Right lung (tissue), 10 donors: ENCODE measurements at places on chromosomes 16 and 17.

DNA sequence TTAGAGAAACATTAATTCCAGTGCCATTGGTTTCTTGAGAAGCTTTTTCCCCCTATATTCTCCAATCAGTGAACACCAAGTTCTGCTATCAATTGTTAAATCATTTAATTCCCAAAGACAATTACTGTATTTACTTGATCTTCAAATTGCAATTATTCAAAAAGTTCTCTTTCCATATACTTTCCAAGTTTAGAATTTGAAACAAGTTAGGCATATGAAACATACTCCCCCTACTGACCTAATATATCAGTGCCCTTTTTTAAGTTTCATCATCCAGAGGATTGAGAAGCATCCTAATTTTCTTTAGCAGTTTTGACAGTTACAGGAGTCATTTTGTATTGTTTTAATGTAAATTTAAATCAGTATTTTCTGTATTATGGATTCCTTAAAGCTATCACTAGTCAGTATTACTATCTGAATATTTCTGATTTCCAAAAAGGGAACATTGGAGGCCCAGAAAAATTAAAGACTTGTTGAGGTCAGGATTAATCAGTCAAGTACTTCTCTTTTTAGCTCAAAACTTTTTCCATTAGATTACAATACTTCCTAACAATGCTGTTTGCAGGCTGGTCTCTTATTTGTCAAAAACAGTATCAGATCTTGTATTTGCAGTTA lies 16.3 kb downstream of the MEIOC start:
- DNase-seq = no peak

- DNase-seq = no peak
Observed at GRCh38 chr17:20988896-20989295, 53.9 kb downstream of the USP22 start.

DNA sequence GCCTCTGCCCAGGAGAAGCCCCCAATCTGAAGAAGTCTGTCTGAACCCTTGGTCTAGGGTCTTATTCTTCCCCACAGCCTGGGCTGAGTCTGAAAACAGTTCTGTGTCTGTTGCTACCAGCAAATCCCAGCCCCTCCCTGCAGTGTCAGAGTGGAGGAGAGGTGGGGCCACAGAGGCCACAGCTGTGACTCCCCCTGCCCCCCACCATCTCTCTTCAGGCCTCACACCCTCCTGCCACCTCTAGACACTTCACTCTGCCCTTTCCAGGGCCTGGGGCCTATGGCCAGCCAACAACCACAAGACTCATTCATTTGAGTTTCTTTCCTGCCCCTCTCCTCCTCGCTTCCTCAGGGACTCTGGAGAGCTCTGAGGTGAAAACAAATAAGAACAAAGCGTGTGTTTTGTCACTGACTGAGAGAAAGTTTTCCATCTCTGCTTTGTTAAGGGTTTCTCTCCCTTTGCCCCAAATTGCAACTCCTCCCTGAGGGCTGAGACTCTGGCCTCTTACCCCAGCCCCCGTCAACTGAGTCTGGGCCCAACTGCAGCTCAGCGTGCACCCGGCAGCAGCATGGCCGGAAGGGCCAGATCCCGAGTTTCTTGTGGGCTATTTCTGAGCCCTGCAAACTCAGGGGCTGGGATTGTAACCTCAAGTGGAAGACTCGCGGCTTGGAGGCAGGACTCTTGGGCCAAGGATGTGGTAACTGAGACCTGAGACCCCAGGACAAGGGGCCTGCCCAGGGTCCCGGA lies 13.2 kb downstream of the C17orf50 start:
- no peak for DNase-seq

DNA sequence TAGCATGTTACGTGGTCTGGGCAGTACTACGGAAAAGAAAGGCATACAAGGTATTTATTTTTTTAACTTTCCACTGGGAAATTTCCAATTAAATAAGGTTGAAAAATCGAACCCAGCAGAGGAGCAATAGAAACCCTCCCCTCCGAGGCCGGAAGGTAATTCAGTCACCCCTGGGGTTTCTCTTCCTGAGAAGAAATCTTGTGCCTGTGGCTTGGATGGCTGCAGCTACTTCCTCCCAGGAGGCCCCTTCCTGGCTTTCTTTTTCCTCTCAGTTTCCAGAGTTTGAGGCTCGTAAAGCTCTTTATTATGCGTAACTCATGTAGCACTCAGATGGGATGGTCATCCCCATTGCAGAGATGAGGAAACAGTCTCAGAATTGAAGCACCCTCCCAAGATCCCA lies 140.3 kb downstream of the ASIC2 start:
- DNase-seq = no peak

GRCh38 chr16:17831330-17831729 lies 360.6 kb upstream of the XYLT1 start:
- DNase-seq = no peak

DNA sequence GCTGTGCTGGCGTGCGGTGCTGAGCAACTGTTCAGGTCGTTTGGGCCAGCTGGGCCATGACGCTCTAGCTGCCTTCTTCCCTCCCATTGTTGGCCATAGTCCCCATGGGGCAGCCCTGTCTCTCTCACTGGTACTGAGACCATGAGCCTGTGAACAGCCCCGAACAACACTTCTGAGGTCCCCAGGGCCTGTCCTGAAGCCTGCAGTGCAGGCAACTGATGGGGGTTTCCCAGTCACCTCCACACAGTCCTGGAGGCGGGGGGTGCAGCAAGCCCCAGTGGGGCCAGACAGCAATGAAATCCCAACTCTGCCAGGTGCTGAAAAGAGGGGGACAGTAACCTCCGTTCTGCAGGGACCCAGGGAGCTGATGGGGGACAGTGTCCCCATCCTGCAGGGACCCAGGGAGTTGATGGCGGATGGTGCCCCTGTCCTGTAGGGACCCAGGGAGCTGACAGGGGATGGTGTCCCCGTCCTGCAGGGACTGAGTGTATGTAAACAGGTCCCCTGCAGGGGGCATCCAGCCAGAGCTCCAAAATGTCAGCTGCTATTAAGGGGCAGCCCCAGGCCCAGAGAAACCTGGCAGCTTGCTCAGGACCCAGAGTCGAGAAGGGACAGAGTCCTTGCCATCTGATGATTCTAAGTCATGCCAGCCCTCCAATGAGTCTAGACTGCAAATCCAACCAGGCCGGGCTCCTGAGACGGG lies 30.4 kb downstream of the ENGASE start:
- no peak for DNase-seq

DNA sequence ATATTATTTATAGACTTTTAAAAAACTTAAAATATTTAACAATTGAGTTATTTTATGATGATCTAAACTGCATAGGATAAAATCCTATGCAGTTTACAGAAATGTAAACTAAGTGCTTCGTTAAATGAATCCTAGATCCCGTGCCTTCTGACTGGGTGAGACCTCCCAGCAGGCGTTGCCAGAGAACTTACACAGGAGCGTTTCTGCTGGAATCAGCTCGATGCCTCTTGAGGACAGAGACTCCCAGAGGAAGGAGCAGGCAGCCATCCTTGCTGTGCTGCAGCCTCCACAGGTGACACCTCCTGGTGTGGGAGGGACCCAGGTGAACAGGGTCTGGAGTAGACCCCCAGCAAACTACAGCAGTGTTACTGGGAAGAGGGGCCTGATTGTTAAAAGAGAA lies 160.4 kb downstream of the WWOX start:
- DNase-seq = no peak

DNA sequence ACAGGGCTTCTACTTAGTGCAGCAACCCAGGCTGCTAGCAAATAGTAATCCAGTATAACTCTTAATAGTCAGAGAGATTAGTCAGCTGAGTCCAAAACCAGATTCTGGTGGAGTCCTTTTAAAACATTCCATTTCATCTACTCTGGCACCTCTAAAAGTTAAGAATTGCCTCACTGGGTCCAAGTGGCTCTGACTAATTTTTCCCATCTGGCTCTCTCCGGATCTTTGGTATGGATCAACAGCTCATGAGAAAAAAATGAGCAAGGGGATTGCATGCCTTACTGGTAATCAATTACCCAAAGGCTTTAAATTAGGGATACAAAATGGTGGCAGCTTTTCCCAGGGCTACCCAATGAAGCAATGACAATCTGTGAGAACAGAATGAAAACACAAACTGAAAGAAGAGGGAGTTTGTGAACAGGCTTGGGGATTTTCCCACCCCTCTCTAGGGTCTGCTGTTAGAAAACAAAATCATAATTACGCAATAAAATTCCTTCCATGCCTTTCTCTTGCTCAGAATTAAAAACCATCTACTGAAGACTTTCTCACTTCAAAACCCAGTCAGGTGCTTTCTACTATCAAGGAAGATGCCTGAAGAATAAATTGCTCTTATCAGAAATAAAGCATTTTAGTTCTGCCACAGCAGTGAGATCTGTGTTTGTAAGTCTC lies 84.6 kb upstream of the PMFBP1 start:
- DNase-seq = no peak

DNA sequence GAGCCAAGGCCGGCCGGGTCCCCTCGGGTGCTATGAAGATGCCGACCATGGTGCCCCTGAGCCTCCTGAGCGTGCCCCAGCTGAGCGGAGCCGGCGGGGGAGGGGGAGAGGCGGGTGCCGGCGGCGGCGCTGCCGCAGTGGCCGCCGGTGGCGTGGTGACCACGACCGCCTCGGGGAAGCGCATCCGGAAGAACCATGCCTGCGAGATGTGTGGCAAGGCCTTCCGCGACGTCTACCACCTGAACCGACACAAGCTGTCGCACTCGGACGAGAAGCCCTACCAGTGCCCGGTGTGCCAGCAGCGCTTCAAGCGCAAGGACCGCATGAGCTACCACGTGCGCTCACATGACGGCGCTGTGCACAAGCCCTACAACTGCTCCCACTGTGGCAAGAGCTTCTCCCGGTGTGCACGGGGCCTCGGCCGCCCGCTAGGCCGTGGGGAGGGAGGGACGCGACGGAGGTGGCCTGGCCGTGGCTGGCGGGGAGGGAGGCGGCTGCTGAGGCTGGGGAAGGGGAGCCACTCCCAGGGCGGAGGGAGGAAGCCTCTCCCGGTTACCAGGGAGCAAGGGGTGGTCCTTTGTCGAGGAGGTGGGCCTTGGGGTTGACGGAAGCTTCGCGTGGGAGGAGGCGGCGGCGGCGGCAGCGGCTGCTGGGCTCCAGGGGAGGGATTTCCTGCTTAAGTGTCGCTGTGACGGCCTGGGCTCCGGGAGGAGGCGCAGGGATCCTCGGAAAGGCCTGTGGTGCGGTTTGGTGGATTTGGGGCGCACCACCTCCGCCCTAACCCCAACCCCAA lies 1.3 kb downstream of the MAZ start:
- peak; percentile 86 for DNase-seq

DNA sequence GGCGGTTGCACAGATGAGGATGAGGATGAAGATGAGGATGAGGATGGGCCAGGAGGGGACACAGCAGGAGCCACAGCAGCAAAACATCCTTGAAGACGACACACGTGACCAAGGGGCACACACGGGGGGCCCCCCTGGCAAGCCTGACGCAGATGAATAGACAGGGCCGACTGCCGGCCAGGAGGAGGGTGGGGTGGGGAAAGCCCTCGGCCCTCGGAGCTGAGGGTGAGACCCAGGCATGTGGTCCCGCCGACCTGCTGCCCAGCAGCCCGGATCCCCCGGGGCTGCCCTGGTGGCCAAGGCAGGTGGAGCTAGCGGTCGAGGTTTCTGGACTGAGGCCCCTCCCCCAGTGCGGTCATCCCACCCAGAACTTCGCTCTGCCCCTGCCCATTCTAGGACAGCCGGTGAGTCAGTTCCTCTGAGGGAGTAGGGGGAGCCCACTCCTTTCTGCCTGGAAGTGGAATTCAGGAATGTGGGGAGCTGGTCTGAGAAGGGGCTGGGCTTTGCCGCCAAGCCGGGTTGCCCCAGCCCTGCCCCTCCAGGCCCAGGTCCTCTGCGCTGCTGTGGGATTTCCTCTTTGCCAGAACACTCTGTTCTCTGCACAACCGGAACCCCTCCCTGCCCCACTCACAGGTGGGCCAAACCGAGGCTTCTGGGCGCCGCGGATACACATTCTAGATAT lies 9.9 kb downstream of the CYGB start:
- DNase-seq = no peak

GRCh38 chr17:62781356-62781755 lies 26.8 kb downstream of the MARCHF10 start:
- DNase-seq = no peak

- DNase-seq = no peak
Observed at GRCh38 chr16:68126395-68126794, 41.2 kb downstream of the NFATC3 start.

DNA sequence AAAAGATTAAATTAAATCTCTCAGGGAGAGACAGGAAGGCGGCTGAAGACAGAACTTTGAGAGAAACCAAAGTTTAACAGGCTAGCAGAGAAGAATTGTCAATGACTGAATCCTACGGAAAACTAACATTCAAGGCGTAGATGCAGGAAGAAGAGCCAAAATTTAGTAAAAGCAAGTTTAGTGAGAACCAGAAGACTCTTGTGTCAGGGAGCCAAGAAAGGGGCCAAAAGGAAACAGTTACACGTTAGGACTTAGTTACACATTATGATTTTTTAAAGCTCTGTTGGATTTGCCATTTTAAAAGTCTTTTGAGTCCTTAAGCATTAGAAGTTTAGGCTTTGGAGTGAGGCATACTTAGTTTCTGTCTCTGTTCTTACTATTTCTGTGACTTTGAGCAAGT lies 164.6 kb downstream of the CHD9 start:
- DNase-seq = no peak

DNA sequence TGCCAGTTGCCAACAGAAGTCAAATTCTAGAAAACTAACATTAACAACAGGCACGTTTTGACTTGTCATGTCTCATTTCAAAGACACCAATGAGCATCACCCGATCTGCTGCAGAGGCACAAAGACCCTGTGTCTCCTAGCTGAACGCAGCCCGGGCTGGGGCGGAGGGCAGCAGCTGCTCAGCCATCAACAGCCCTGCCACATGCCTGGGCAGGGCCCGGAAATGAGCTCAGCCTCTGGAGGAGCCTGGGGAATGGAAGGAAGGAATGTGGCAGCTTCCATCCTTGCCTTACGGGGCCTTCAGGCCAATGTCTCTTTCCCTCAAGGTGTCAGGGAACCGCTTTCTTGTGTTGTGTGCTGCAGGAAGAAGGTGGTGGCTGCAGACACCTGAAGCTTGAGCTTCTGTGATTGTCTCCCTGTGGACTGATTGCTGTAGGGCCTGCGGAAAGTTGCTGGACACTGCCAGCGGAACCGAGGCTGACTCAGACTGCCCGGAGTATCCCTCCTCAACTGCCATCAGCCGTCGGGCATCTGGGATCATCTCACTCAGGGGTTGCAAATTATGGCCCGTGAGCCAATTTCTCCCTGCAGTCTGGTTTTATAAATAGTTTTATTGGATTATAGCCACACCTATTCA lies 7.3 kb downstream of the CDH13 start:
- DNase-seq = no peak

DNA sequence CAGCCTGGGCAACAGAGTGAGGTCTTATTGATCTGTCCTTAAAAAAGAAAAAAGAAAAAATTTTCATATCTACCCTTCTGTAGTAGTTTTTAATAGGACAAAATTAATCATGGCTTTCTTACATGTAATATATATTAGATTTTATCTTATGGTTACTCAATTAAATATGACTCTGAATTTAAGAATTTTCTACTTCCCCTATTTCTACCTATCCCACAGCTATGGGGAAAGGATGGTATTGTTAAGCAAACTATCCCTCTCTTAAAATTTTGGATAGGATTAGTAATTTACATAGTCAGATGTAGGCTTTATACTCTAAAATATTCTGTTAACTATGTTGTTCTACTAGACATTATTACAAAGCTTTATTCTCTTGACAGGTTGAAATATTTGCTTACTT lies 62.5 kb downstream of the NQO1 start:
- no peak for DNase-seq
